ENCODE measurements at places on chromosomes 2 and 18. TPM values are rescaled to one million over a fixed set of nuclear protein-coding genes. Genes with fewer than 3 reads are reported as not detected.

The TGFA gene
- 0.85 TPM for polyA plus RNA-seq

The RNF181 gene
- 296 TPM for polyA plus RNA-seq

The MYO3B gene
- 0.11 TPM for polyA plus RNA-seq

The SPP2 gene
- not detected for polyA plus RNA-seq

The PSMA8 gene
- not detected for polyA plus RNA-seq

The CRYGB gene
- polyA plus RNA-seq, result not detected

The C2orf78 gene
- not detected for polyA plus RNA-seq

The KCTD18 gene
- polyA plus RNA-seq, result 17.8 TPM

The REG3A gene
- not detected for polyA plus RNA-seq

The LYPD6 gene
- polyA plus RNA-seq, result 2.3 TPM

Data from neural cell (in vitro differentiated cells).